ENCODE measurements at places on chromosomes 6 and 20.

- H3K27me3 ChIP-seq, result no peaks in the 10 kb centered on the region
- no peak overlapping the region for H3K27ac ChIP-seq
- no peaks in the 10 kb centered on the region for H3K4me1 ChIP-seq
- H3K36me3 ChIP-seq, result no peaks in the 10 kb centered on the region
- H3K4me3 ChIP-seq, result no peak overlapping the region
Measured at GRCh38 chr20:33160681-33161080, 7.3 kb upstream of the BPIFA2 start.

DNA sequence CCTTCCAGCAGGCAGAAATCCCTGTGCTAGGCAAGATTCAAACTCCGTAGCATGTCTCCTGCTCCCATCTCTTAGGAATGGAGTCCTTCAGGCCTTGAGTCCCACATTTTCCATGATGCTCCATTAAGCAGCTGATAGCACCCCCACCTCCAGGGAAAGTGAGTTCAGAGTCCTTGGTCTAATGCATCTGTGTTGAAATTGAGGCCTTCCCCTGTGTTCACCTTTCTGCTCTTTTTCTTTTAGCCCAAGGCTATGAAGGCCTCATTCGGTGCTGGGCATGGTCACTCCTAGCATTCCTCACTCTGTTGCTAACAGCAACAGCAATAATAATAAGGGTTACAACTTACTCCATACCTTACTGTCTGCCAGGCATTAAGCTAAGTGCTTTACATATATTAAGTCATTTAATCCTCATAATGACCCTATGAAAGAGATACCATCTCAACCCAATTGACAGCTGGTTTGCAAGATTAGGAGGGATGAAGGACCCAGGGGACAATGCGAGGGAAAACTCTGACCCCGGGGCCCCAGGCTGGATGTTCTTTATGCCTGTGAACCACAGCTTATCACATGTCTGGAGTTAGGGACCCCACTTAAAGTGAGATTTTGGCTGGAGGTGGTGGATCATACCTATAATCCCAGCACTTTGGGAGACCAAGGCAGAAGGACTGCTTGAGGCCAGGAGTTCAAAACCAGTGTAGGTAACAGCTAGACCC, 17.5 kb upstream of the PANK2 start:
- H3K36me3 ChIP-seq, result peaks cover 24% of the 10 kb centered on the region
- no peak for DNase-seq
- no peaks in the 10 kb centered on the region for H3K27me3 ChIP-seq
- H3K4me1 ChIP-seq, result peaks cover 8% of the 10 kb centered on the region
- no peak overlapping the region for H3K4me3 ChIP-seq

- H3K36me3 ChIP-seq, result no peaks in the 10 kb centered on the region
- no peak for DNase-seq
- H3K4me3 ChIP-seq, result no peak overlapping the region
- H3K4me1 ChIP-seq, result peaks cover 79% of the 10 kb centered on the region
- H3K27ac ChIP-seq, result no peak overlapping the region
Measured at GRCh38 chr6:35724059-35724458, 12.8 kb upstream of the ARMC12 start.

- H3K4me1 ChIP-seq, result no peaks in the 10 kb centered on the region
- peaks cover 8% of the 10 kb centered on the region for H3K27me3 ChIP-seq
- no peak overlapping the region for H3K27ac ChIP-seq
- H3K4me3 ChIP-seq, result no peak overlapping the region
Measured at GRCh38 chr6:131844243-131844841, 36.5 kb downstream of the ENPP1 start.

- peaks cover 23% of the 10 kb centered on the region for H3K36me3 ChIP-seq
- no peak overlapping the region for H3K27ac ChIP-seq
- no peaks in the 10 kb centered on the region for H3K4me1 ChIP-seq
- no peaks in the 10 kb centered on the region for H3K27me3 ChIP-seq
- no peak for DNase-seq
Measured at GRCh38 chr20:33751775-33752174, 20.0 kb downstream of the ZNF341 start.

DNA sequence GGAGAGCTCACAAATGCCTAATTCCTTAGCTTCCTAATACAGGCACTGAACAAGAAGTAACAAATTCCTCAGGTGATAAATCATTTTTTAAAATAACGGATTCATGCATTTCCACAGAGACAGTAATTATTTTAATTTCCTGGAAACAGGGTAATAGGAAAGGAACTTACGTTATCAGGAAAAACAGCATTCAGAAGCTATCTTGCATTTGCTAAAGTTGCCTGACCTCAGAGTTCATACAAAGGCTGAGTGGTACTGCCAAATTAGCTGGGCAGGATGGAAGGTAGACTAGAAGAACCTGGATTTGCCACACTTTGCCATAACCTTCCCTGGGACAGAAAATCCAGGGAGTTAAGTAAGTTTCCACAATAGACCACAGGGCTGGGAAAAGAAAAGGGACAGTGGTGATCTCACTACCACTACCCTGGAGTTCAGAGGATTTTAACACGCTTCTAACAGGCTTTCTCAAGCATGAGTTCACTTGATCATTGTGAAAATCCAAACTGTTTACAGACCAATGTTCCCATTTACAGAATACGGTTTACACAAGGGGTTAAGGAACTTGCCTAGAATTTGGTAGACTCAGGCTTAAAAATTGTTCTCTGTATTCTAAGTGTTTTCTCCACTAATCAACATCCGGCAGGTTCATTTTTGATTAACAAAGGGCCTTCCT, 57.0 kb downstream of the KIF13A start:
- DNase-seq, result no peak
- no peak overlapping the region for H3K27ac ChIP-seq
- H3K36me3 ChIP-seq, result no peaks in the 10 kb centered on the region
- no peak overlapping the region for H3K4me3 ChIP-seq

GRCh38 chr6:98156580-98156979, 677.8 kb upstream of the POU3F2 start:
- no peaks in the 10 kb centered on the region for H3K36me3 ChIP-seq
- H3K4me3 ChIP-seq, result no peak overlapping the region
- no peak overlapping the region for H3K27ac ChIP-seq

- DNase-seq, result no peak
- H3K27me3 ChIP-seq, result no peaks in the 10 kb centered on the region
- H3K4me3 ChIP-seq, result no peak overlapping the region
- no peaks in the 10 kb centered on the region for H3K4me1 ChIP-seq
- H3K27ac ChIP-seq, result no peak overlapping the region
Measured at GRCh38 chr6:154383273-154383672, 26.7 kb upstream of the IPCEF1 start.

DNA sequence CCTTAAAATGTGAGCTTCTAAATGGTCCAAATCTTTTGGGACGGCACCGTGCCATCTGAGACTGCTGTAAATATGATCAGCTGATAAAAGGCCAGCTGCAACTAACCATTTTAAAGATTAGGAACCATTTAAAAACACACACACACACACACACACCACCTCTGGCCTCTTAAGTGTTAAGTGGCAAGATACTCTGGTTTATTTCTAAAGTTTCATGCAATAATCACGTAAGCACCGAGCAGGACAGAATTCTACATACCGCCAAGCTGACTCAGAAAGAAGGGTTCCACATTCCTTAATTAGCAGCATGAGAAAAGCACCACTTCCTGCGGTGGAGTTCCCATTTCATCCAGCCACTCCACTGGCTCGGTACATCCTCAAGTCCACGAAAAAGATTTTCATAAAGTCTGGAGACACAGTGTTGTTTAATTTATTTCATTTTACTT, 17.8 kb upstream of the ZNF217 start:
- H3K4me1 ChIP-seq, result peaks cover 26% of the 10 kb centered on the region
- DNase-seq, result no peak
- H3K4me3 ChIP-seq, result no peak overlapping the region
- peak overlapping the region; percentile 9 for H3K27ac ChIP-seq
